ENCODE measurements at places on chromosomes 3 and 15. TPM values are rescaled to one million over a fixed set of nuclear protein-coding genes. Genes with fewer than 3 reads are reported as not detected.

PROS1 gene
- total RNA-seq: 87.5 TPM

- no peak for DNase-seq
Observed at GRCh38 chr3:114639171-114639570, 345.3 kb downstream of the TIGIT start.

- DNase-seq: peak; percentile 18
Observed at GRCh38 chr15:100372739-100373119, 31.0 kb upstream of the ADAMTS17 start.

DNA sequence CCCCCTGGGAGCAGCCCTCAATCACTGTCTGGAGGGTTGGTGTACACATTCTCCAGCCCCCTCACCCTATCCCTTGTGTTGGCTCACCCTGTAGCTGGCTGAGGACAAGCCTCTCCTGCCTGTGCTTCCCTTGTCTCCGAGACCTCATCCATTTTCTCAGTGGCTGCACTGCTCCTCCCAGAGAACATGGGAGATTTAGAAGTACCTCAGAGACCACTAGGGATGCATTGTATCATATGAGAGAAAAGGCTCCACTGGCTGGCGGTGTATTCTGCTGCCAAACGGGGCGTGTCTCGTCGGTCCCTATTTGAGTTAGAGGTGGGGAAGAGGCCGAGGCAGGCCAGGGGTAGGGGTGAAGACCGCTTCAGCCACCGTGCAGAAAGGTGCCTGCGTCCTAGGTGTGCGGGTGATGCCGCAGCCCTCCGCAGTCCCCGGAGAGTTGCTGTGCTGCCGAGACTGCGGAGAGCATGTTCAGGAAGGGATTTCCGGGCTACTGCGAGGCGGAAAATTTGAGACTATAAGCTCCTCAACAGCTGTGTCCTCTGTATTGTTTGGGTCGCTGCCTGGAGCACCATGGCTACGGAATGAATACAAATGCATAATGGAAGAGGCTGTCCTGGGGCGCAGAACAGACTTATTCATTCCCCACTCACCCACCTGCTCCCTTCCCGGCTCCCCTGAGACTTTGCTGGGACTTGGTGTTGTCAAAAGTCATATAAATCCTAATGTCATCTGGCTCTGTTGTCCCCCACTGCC is 43.8 kb downstream of the SPSB4 start:
- DNase-seq: peak; percentile 92

- DNase-seq: no peak
Observed at GRCh38 chr3:81033684-81034083, 727.8 kb downstream of the GBE1 start.

DNA sequence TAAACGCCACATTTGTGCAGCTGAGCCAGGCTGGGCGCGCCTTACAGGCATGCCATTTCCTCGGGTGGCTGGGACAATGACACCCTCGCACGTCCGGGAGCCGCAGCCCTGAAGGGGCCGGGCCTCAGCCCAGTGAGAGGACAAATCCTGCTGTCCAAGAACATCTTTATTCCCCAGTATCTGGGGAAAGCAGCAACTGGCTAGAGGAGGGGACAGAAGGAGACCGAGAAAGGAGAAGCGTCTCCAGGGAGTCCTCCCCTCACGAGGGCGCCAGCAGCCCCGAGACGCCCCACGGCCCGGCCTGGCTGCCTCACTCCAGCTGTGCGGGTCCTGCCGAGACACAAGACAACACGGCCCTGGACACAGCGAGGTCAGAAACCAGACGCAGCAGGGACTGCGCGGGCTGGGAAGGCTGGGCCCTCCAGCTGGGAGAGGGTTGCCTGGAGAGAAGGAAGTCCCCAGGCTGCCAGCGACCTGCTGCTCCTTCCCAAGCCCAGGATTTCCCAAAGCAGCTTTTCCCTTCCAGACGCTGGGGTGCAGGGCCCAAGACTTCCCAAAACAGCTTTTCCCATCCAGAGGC is 130.2 kb downstream of the CHSY1 start:
- peak; percentile 89 for DNase-seq

DNA sequence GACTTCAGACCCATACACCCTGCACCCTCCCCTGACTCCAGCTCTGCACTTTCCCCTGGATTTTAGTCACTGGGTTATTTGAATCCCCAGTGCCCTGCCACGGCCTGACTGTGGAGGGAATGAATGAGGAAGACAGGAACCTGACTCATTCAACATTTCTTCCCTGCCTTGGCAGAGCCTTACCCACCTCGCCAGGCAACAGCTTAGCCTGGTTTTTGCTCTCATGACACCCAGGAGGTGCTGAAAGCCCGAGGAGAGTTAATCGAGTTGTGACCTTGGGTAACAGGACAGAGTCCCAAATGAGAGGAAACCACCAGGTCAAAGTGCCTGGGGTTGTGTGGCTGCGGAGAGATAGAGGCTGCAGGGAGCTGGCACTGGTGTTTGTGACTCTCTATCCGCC is 128.3 kb downstream of the SMAD6 start:
- peak; percentile 96 for DNase-seq

CIDEC gene
- not detected for total RNA-seq

- peak; percentile 39 for DNase-seq
Observed at GRCh38 chr3:99625643-99626416, 12.6 kb upstream of the COL8A1 start.

- DNase-seq: no peak
Observed at GRCh38 chr3:63988943-63989342, 34.4 kb downstream of the PSMD6 start.

DNA sequence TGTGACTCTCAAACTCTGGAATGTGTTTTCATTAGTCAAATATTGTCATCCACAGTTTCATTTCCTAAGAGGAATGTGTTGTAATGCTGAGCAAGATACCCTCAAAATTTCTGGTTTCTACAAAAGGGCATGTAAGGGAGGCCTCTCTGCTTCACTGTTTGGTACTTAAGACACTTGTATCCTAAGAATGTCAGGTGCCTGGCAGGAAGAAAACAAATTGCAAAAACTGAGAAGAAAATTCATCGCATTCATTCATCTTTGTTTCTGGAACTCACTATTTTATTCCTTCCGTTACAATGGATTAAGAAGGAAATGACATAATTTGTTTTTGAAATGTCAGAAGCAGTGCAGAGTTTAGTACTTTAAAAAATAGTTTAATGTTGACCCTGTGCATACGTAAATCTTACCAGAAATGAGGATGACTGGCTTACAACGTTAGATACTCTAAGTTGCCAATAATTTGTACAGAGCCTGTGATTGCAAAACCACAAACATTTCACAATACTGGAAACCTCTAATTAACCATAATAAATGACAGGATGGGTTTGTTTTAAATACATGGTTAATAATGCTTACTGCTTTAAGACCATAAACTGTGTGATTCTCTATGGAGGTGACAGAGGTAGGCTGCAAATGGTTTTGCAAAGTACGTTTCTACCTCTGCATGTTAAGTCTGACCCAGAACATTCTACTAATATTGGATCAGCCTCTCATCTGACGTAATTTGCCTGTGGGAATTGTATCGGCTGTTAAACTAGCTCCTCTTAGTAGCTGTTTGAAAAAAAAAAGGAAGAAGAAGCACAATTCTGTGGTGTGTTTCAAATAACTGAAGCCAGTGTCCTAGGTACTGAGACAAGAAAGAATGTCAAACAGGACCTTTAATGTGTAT is 477.8 kb downstream of the RBMS3 start:
- DNase-seq: no peak

DNA sequence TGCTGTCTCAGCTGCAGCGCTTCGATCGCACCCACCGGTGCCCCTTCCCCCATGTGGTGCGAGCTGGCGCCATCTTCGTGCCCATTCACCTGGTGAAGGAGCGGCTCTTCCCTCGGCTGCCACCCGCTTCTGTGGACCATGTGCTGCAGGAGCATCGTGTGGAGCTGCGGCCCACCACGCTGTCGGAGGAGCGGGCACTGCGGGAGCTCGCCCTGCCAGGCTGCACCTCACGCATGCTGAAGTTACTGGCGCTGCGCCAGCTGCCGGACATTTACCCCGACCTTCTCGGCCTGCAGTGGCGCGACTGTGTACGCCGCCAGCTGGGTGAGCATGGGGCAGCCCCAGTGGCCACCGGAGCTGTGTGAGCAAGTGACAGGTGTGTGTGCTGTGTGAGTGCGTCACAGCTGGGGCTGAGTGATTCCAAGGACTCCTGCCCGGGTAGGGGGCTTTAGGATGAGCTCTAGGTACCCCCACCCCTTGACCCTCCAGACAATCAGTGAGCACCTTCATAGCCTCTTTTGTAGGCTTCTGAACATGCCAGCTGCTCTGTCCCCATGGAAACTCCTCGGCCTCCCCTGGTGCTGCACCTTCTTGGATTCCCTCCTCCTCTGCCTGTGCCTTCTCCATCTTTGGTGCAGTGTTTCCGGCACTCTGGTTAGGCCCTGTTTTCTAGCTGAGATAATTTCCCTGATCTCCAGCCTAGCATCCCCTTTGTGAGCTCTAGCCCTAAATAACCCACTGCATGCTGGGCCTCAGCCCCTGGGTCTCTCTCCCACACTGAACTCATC is 7.0 kb downstream of the C15orf39 start:
- no peak for DNase-seq

MYLK gene
- 232 TPM for total RNA-seq

DNA sequence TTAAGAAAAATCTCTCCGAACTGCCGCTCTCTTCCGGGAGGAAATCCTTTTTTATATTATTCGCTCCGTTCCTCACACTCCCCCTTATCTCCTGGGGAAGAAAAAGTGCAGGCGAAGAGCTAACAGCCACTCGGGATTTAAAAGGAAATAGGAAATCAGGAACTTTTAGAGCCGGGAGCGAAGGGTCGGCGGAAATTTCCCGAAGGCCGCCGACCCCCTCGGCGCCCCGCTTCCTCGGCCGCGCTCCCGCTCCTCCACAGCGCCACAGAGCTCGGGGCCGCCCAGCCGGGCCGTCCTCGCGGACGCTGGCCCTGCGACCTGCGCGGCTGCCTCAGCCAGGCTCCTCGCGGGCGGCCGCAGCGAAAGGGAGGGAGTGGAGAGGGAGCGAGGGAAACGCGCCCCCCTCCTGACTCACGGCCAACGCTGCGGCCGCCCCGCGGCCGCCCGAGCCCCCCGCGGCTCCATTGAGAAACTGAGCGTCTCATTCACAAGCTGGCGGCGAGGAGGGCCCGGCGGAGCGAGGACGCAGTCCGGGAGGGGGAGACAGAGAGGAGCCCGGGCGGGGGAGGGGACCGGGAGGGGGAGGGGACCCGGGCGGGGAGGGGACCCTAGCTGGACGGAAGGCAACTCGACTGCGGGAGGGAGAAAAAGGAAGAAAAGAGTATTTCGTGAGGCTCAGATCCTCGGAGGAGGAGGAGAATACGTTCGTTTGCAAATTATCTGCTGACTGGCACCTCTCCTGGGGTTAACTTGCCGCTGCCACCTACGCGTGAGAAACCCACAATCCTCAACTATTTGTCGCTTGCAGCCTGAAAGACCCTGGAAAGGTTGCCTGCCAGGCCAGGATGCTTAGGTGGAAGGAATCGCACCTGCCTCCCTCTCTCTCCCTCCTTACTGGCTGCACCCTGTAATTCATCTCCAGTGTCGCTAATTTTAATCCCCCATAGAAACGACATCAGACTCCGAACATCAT is at the start of gene PTPN9:
TSS of gene PTPN9 (minus strand) at position 368 of the 973 bp plus-strand sequence. CDS start 539 bp downstream, outside the sequence.
- DNase-seq: peak; percentile 96

SLC24A5 gene
- total RNA-seq: not detected

- DNase-seq: no peak
Observed at GRCh38 chr15:100926258-100926657, 7.1 kb downstream of the LRRK1 start.

DNA sequence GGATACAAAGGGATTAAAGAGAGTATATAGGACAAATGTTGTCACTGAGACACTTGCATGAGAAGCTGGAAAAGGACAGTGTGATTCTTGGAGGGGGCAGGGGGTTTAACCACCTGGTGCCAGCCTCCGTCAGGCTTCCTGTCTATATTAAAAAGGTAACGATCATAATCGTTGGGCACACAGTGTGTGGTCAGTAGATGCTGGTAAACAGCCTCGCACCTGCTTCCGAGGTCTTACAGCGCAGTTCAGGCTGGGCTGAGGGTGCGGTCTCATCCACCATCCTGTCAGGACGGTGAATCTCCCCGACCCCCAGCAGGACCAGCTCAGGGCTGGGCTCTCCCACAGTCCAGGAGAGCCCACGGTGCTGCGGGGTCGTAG is 47.7 kb upstream of the SMAD6 start:
- no peak for DNase-seq

GRCh38 chr3:30282154-30282696 is 324.2 kb upstream of the TGFBR2 start:
- peak; percentile 83 for DNase-seq

DZIP1L gene
- total RNA-seq: 42.3 TPM

- DNase-seq: no peak
Observed at GRCh38 chr3:90055666-90056065, 948.2 kb downstream of the EPHA3 start.

- no peak for DNase-seq
Observed at GRCh38 chr3:144265542-144266100, 294.0 kb downstream of the DIPK2A start.

- no peak for DNase-seq
Observed at GRCh38 chr3:85627932-85628331, 669.1 kb downstream of the CADM2 start.

DNA sequence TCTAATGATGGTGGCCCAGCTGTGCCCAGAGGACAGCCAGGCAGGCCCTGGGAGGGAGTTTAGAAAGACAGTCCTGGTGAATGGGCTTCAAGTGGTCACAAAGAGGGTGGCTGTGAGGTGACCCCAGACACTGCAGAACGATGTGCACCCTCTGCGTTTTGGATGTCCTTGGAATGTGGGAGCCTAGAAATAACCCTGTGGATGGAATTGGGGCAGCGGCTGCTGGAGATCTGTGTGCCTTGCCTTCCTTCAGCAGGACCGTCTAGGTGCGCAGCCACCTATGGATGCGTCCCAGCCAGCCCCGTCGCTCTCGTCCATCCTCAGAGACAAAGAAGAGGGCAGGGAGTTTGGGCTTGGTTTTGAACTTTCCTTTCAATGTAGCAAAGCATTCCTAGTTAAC is 46.5 kb downstream of the KLHL25 start:
- no peak for DNase-seq

CLSTN2 gene
- total RNA-seq: under 0.01 TPM

DNA sequence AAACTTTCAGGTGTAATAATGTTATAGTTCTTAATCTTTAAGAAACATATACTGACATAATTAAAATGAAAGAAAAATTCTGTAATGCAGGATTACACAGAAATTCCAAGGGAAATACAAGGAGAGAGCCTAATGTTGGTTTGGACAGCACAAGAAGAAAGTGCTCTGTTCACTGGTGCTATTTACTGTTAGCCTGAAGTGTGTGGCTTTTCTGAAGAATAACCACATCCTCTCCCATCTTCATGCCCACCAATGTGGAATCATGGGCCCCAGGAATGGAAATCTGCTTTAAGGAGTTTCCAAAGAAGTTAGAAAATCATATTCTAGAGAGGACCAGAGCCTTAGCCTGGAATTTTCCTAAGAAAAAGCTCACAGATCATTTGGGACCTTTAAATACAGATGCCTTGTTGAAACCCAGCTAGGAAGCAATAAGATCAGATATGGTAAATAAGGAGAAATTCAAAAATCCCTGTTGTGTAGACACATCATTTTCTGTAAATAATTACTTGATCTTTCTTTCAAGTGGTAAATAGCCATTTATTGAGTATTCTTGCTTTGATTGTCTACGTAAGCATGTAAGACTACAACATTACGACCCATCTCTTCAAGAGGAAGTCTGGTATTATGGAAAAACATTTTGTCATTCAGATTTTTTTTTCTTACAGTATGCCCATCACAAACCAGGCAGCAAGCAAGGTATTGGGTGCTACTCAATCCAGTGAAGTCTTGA is 10.3 kb upstream of the USP50 start:
- no peak for DNase-seq

GPR160 gene
- total RNA-seq: 0.29 TPM

All from osteoblast (primary cell).